ENCODE measurements at places on chromosomes 3 and 15.

- H3K4me3 ChIP-seq: no peak overlapping the region
- H3K27me3 ChIP-seq: no peaks in the 10 kb centered on the region
- DNase-seq: no peak
- H3K4me1 ChIP-seq: no peaks in the 10 kb centered on the region
- H3K36me3 ChIP-seq: no peaks in the 10 kb centered on the region
These were observed 7.8 kb downstream of the UROC1 start for GRCh38 chr3:126509597-126510307.

DNA sequence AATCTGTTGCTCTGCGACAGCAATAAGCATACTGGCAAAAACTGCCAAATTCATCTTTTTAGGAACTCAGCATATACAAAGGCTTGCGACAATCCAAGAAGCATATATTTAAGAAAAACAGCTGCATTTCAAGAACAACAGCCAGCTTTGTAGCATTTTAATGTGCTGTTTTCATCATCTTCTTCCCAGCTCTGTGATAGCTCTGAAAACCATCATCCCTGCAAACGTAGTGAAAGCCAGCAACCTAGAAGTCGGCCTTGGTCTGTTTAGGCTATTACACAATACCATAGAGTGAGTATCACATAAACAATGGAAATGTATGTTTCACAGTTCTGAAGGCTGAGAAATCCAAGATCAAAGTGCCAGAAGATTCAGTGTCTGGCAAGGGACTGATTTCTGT lies 187.5 kb downstream of the NAALADL2 start:
- H3K27me3 ChIP-seq: no peaks in the 10 kb centered on the region
- DNase-seq: no peak
- no peak overlapping the region for H3K4me3 ChIP-seq
- no peak overlapping the region for H3K27ac ChIP-seq
- H3K4me1 ChIP-seq: no peaks in the 10 kb centered on the region

GRCh38 chr15:81914734-81915256 lies 131.0 kb downstream of the MEX3B start:
- H3K4me3 ChIP-seq: no peak overlapping the region
- no peak overlapping the region for H3K27ac ChIP-seq
- no peaks in the 10 kb centered on the region for H3K27me3 ChIP-seq
- H3K4me1 ChIP-seq: peaks cover 8% of the 10 kb centered on the region
- DNase-seq: no peak

DNA sequence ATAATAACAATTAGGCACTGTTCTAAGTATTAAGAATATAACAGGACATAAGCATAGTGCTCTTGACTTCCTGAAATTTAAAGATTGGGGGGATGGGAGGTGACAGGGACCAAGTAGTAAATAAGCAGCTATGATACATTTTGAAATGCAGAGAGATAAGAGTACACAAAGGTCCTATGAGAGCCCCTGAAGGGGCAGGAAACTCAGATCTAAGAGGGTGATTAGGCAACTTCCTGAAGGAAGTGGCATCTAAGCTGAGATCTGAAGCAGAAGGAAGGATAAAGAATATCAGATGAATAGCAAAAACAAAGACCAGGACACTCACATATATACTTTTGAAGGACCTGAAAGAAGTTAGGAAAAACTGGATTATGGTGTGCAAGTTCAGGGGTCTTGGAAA lies 415.2 kb upstream of the FRG2C start:
- no peak for DNase-seq
- no peak overlapping the region for H3K4me3 ChIP-seq
- H3K36me3 ChIP-seq: no peaks in the 10 kb centered on the region
